EL (cell line): ENCODE measurements at places on chromosomes 1 and 21.

GRCh38 chr1:229385853-229386456 lies 43.1 kb upstream of the CCSAP start:
- DNase-seq, result no peak

- no peak for DNase-seq
Observed at GRCh38 chr1:164240081-164240480, 318.9 kb upstream of the PBX1 start.

- DNase-seq, result no peak
Observed at GRCh38 chr1:53938136-53938830, 7.2 kb downstream of the IFT25 start.

GRCh38 chr1:174258148-174258550 lies 98.8 kb downstream of the RABGAP1L start:
- peak; percentile 53 for DNase-seq

DNA sequence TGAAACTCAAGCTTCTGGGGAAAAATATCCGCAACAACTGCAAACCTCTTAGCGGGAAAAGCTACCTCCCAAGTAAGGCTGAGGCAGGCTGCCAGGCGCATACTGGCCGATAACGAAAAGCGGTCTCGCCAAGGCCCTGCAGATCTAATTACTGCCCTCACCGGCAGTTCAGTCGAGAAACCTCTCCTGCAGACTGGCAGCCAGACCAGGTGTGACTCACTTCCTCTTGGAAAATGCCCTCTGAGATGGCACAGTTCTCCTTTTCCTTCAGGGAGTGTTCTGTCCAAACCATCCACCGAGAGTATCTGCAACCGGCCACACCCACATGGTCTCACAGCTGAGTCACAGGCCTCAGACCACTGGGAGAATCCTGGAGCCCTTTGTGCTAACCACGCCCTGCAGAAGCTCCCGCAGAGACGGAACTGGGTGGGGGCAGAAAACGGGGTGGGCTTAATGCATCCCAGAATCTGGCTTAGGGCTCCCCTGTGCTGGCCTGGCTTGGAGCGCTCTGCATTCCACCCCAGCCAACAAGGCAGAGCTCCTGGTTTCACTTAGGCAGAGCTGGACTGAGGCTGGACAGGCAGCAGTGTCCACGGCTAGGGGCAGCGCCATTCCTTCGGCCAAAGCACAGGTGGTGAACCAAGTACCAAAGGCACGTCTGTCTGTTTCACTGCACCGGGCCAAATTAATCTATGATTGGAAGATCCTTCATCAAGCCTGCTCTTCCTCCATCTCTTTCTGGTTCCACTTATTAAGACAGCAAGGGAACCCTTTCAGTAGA lies 1.2 kb downstream of the S100A10 start:
- peak; percentile 99 for DNase-seq
